Activated CD8-positive, alpha-beta memory T cell treated with anti-CD3 and anti-CD28 coated beads for 24 hours (primary cell): ENCODE measurements at places on chromosomes 5 and 9.

GRCh38 chr5:134053314-134053839 is 48.6 kb upstream of the VDAC1 start:
- DNase-seq = no peak

- no peak for DNase-seq
Measured at GRCh38 chr9:28925157-28925556, 1351.9 kb upstream of the C9orf72 start.

GRCh38 chr9:95463148-95464060 is 53.4 kb downstream of the PTCH1 start:
- no peak for DNase-seq

GRCh38 chr5:153896117-153896516 is 142.6 kb downstream of the FAM114A2 start:
- DNase-seq = no peak

DNA sequence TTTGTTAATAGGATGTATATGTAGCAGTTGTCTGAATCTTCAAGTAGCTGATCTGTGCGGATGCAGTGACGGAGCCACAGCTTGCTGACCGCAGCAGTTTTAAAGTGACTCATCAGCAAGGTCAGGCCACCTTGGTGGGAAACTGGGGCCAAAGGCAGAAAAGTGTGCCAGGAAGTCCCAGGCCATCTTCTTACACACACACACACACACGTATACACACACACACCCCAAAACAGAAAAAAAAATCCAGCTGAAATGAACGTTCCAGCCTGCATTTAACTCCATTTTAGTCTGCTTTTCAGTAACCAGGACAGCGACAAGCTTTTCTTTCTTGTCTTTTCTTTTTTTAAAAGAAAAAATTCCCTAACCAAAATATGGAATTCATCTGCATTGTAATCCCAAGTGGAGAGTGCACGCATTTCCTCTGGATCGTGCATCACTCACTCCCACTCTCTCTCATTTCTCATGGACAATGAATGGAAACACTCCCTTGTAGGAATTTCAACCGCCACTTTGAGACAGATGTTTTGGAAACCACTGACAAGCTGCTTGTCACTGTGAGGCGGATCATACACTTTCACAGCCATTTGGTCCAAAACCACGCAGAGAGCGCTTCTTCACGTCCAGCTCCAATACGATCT is 103.9 kb downstream of the LHFPL2 start:
- DNase-seq = no peak

DNA sequence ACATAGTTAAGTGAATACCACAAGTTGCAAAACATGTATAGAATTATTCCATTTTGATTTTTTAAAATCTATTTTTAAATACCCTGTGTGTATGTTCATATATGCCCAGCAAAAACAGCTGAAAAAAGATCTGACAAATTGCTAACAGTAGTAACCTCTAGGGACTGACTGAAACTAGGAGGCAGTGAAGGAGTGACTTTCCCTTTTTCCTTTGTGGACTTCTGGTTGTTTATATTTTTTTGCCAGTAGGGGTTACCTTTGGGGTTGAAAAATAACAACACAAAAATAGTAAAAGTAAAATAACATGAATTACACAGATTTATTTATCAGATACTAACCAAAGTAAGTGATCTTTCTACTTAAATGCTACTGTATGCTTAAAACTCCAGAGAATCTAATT is 2.9 kb downstream of the MEGF9 start:
- no peak for DNase-seq

DNA sequence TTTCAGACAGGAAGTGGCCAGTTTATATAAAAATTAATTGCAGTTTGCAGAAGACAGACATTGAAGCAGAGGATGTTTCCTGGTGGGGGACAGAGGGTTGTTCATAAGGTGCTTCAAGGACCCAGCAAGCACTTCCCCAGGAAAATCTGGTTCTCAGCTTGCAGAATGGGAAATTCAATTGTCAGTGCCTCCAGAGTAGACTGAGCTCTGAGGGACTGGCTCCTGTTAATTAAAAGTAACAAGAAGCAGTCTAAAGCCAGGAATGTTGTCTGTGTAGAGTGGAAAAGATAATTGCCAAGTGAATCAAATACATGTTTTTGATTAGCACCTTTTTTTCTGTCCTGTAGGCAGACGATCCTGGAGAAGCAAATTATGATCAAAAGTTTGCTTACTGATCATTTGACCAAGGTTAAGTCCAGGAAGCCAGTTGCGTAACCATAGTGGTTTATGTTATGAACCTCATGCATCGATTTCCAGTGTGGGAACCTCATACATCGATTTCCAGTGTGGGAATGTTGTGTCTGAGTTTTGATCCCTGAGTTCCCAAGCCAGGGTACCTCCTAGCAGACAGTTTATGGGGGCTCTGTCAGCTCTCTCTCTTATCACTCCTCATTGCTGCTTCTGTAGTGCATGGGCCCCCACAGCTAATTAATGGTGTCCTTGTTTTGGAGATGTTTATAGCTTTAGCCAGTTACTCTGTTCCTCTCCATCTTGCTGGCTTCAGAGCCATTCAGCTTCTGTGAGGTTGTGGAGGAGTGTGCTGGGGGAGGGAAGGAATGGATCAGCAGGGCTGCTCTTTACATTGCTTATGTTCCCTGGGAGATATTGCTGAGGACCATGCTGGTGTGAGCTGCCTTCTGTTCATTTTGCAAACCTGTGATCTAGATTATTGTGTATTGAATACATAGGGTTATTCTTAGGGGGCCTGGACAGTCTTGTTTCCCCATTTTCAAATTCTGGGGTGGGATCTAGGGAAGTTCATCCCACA is 17.1 kb downstream of the MSANTD3 start:
- no peak for DNase-seq

GRCh38 chr9:108919517-108919916 is 14.4 kb downstream of the ELP1 start:
- DNase-seq = no peak

DNA sequence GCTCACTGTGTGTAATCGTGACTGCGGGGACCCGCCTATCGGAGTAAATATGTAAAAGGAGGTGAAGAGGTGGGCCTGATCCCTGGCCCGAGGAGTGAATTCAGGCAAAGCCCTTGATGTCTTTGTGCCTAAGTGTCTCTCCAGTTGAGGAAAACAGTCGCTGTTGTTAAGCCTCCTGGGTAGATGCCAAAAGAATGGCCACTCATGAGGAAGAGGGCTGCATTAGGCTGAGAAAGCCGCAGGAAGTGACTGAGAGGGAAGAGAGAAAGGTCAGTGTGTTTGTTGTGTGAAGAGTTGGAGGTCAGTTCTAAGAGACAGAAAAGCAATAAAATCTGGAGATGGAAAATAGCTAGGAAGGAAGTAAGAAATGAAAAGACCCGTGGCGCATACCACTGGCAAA is 35.8 kb upstream of the PIP5K1B start:
- DNase-seq = no peak

- DNase-seq = no peak
Measured at GRCh38 chr5:138138949-138139780, at the start of gene NME5. Gene NME5, minus strand, starts transcription at chr5:138139428. Its CDS starts 648 bp downstream, at chr5:138138780.

DNA sequence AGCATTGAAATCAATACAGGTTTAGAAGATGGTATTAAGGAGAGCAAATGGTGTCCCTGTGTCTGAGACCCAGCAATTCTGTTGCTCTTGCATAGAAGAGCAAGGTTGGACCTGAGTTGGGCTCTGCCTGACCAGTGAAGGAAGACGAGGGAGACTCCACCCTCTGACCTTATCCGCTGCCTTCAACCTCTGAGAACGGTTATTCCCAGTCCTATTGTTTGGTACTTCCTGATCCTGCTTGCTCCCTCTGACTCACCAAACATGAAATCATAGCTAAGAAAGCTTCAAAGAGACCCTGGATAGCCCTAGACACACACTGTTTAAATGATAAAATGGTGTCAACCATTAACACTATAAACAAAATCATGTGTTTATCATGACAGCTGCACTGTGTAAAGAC is 218.5 kb downstream of the PLK2 start:
- no peak for DNase-seq

- DNase-seq = no peak
Measured at GRCh38 chr9:129319938-129320481, 141.9 kb upstream of the IER5L start.
